ENCODE measurements at places on chromosomes 16 and 17.

GRCh38 chr16:84845496-84846002, 25.8 kb downstream of the CRISPLD2 start:
- DNase-seq = no peak

- no peak for DNase-seq
Measured at GRCh38 chr17:35489944-35490343, 41.4 kb upstream of the SLFN13 start.

- DNase-seq = no peak
Measured at GRCh38 chr16:1691276-1691675, 13.2 kb downstream of the JPT2 start.

DNA sequence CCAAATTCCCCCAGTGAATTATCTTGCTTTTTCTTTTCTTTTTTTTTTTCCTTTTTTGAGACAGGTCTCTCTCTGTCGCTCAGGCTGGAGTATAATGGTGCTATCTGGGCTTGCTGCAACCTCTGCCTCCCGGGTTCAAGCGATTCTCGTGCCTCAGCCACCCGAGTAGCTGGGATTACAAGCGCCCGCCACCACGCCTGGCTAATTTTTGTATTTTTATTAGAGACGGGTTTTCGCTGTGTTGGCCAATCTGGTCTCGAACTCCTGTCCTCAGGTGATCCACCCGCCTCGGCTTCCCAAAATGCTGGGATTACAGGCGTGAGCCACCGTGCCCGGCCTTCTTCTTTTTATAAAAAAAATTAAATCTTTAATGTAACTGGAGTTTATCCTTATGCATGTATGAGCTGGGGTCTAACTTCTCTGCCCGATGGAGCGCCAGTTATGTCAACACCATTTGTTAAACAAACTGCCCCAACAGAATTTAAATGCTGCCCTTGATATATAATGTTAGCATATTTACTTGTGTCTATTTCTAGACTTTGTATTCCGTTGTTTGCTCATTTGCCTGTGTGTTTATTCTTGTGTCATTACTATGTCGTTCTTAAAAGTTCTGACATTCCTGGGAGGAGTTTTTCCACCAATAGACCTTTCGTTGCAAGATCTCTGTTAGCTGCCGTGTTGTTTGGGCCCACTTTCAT, 535 bp upstream of the AURKB start:
- no peak for DNase-seq

DNA sequence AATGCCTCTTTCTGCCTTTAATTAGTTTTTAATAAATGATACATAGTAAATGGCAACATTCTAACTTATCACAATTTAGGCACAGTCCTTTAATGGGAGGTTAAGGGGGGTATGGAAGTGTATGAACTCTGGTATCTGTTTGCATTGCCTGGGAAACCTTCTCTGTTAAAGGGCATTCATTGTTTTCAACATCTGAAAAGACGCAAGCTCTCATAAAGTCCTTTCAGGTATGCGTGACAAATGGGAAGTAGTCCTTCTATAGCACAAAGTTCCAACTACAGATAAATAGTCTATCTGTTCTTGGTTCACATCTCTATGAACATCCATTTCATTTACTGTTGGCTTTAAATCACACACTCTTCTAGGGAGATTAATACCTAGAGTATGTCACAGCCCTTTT, 298.0 kb upstream of the PMFBP1 start:
- no peak for DNase-seq

DNA sequence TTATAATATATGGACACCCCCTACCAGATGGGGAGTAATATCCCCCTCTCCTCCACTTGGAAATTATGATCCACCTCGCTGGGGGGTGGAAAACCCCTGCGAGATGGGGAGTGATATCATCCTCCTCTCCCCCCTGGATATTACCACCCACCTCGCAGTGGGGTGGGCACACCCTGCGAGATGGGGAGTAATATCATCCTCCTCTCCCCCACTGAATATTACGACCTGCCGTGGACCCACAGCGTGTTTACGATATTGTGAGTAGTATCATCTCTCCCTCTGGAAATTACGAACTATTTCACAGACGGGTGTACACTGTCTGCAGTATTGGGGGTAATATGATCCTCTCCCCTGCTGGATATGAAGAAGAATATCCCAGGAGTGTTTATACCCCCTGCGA, 228.3 kb upstream of the WSCD1 start:
- DNase-seq = no peak

DNA sequence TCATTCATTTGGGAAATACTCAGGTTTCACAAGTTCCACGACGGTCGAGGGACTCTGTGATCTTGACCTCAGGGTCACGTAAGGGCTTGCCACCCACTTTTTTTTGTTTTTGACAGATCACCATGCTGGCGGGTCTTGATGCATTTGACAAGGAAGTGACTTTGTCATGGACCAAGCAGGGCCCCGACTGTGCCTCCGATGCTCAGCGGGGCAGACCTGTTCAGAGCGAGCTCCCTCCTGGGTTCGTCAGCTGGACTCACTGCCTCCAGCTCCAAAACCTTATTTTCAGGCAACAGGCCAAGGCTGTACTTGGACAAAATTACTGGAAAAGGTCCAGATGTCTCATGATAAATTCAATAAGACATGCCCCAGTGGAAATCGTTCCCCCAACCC, 9.0 kb upstream of the CLEC18A start:
- DNase-seq = no peak

DNA sequence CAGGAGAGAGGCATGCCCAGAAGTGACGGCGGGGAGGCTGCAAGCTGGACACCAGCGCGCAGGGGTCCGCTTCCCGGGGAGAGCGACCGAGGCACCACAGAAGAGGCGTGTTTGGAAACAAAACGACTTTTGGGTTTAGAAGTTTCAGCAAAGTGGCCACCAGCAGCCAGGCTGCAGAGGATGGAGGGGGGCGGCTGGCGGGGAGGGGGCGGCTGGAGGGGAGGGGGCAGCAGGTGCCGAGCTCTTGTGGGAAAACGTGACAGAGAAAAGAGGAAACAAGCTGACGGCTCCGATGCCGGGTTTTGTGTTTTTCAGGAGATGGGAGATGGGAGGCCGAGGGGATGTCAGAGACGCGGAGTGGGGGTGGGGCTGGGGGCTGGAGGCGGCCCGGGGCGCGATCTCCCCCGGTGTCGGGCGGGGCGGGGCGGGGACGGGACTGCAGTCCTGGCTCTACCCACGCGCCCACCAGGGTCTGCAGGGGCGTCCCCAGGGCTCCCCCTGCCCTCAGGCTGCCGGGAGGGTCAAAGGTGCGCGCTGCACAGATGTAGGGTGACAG, 32.1 kb upstream of the RPH3AL start:
- no peak for DNase-seq

DNA sequence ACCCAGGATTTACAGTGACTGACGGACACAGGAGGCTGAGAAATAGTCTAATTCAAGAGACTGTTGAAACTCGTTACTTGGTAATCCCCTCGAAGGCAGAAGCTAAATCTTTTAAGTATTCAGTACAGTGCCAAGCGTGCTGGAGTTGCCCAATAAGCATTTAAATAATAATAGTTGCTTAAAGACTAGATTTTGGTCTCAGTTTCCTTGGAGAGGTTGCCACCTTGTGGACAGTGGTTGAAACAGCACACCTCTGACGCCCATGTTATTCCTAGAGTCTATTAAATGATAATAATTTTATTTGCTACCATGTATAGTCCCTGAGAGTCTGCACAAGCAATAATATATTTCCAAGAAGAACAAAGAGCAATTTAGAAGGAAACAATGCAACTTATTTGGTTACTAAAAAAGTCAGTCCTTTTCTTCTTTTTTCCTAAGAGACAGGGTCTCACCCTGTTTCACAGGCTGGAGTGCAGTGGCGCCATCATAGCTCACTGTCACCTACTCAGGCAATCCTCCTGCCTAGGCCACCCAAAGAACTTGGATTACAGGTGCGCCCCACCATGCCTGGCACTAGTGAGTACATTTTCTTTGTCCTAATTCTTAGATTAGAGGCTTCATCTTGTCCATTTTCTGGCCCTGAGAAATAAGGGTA, 138.0 kb upstream of the NUDT7 start:
- DNase-seq = peak; percentile 14

DNA sequence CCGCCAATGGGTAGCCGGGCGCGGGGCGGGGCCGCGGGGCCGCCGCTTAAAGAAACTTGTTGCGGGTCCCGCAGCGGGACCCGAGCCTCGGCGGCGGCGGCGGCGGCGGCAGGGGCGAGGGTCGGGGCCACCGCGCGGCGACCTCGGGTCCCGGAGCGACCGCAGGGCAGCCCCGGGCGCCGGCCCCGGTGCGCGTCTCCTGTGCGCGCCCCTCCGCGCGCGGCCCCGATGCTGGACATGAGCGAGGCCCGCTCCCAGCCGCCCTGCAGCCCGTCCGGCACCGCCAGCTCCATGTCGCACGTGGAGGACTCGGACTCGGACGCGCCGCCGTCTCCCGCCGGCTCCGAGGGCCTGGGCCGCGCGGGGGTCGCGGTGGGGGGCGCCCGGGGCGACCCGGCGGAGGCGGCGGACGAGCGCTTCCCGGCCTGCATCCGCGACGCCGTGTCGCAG, at the start of gene SOX8:
Gene SOX8 (plus strand): TSS at position 76 of the 450 bp plus-strand sequence. CDS start 153 bp downstream, at position 229.
- no peak for DNase-seq

DNA sequence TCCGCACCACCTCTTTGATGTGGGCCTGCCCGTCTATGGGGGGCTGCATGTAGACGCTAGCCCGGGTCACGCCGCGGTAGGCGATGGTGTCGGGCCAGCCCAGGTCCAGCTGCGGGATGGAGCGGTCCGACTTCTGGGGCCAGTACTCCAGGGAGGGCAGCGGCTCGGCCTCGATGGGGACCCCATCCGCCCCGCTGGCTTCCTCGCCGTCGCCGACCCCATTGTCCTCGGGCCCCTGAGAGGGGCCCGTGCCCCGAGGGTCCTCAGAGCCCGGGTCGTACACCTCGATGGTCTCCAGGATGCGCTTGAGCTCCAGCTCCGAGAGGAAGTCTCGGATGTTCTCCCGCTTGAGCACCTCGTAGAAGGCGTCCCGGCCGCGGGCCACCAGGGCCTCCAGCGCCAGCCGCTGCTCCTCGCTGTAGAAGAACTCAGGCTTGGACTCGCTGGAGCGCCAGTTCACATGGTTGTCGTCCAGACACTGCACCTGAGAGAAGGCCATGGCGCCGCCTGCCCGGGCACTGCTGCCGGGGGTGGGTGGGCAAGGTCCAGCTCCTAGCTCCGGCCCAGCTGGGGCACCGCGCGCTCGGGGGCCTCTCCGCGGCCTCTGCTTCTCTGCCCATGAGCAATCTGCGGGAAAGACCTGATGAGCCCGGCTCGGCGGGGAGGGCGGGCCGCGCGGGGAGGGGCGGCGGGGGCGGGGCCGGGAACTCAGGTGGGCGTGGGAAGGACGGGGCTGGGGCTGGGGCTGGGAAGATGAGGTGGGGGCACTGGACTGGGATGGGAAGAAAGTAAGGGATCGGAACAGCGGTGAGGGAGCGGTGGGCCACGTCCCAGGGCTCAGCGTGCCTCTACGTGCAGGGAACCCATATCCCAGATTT, 782 bp downstream of the FAM83G start:
- no peak for DNase-seq

Measured in HL-60 (cell line).